ENCODE measurements at places on chromosomes 11 and 22. TPM values are rescaled to one million over a fixed set of nuclear protein-coding genes. Genes with fewer than 3 reads are reported as not detected.

- DNase-seq = no peak
These were observed 70.0 kb downstream of the MICAL3 start for GRCh38 chr22:17954200-17954859.

GRCh38 chr22:50622723-50623327, 5.1 kb downstream of the ARSA start:
- DNase-seq = no peak

- no peak for DNase-seq
These were observed 718.4 kb upstream of the API5 start for GRCh38 chr11:42593441-42593840.

DNA sequence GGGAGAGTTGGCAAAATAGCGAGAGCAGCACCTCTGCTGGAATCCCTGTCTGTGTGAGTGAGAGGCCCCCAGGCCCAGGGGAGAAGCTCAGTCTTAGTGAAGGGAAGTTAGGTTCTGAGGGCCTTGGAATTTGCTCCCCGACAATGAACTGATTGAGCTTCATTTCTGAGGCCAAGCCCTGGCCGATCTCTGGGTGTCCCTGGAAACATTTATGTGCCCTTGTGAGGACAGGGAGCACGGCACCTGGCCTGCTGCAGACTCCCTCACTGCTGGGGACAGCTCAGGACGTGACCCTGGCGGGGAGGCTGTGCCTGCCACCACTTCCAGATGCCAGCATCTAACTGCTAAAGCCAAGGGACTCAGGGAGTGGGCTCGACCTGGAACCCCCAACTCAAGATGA, 52.0 kb downstream of the ARHGAP8 start:
- no peak for DNase-seq

GRCh38 chr11:3147257-3147619, 17.9 kb downstream of the OSBPL5 start:
- no peak for DNase-seq

- DNase-seq = no peak
These were observed 11.3 kb upstream of the LTO1 start for GRCh38 chr11:69686452-69686851.

GRCh38 chr11:7905549-7905948, 25.5 kb downstream of the OR10A6 start:
- no peak for DNase-seq

- no peak for DNase-seq
These were observed 1.7 kb downstream of the MALAT1 start for GRCh38 chr11:65500387-65501185.

DNA sequence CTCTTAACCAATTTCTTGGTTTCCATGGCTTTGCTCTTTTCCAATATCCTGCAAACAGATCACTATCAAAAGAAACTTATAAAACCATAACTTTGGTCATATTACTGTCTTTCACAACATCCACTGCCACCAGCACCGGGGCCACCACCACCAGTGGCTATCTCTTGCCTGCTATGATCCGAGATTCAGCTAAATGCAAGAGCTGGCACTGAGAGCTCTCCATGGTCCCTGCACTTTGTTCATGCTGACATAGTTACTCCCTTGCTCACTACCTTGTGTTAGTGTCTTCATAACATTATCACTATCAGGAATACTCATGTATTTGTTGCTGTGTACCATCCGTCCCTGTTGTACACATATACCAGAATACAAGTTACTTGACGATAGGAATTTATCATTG, 299.0 kb downstream of the ETS1 start:
- DNase-seq = no peak

DNA sequence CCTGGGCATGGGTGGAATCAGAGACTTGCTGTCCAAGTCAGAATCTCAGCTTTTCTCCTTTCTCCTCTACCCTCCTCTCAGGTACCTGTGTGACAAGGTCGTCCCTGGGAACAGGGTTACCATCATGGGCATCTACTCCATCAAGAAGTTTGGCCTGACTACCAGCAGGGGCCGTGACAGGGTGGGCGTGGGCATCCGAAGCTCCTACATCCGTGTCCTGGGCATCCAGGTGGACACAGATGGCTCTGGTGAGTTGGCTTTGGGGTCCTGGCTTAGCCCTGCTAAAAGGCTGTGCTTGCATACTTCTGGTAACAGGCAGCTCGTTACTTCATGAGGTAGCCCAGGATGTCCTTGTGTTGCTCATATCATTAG, 10.7 kb downstream of the MCM5 start:
- DNase-seq = no peak

GRCh38 chr22:35160268-35160667, 94.3 kb downstream of the ISX start:
- DNase-seq = no peak

GRCh38 chr11:43021466-43021865, 290.3 kb upstream of the API5 start:
- no peak for DNase-seq

- DNase-seq = no peak
These were observed 5.5 kb downstream of the PRDX5 start for GRCh38 chr11:64323373-64323772.

GRCh38 chr11:34208266-34209135, 103.1 kb downstream of the NAT10 start:
- DNase-seq = no peak

DNA sequence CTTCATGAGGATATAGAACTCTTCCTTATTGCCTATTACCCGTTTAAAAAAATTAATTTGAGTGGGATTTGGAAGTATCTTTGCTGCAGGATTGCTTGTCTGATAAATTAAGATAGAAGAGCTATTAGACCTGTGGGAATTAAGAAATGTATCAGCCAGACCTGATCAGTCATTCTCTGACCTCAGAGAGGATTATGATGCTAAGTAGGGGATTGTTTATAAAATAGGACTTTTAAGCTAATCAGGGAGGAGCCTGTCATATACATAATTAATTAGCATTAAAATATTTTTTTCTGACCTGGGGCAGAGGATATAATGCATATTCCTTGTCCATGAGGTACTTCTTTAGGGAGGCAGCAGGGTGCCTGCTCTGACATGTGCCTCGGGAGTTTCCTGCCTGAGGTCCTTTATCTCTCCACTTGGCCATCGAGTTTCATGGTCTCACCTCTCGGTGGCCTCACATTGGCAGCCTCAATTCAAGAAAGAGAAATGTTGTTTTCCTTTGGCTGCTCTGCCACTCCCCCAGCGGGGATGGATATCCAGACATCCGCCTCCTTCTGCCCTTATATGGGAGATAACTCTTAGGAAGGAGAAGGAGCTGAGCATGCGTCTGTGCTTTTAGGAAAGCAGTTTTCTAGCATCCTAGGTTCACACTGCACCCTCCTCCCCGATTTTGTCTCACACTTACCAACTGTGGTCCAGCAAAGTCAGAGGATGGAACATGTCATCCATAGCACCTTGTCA, 41.1 kb downstream of the DIXDC1 start:
- no peak for DNase-seq

- no peak for DNase-seq
These were observed 52.1 kb downstream of the STIM1 start for GRCh38 chr11:3907590-3907989.

DNA sequence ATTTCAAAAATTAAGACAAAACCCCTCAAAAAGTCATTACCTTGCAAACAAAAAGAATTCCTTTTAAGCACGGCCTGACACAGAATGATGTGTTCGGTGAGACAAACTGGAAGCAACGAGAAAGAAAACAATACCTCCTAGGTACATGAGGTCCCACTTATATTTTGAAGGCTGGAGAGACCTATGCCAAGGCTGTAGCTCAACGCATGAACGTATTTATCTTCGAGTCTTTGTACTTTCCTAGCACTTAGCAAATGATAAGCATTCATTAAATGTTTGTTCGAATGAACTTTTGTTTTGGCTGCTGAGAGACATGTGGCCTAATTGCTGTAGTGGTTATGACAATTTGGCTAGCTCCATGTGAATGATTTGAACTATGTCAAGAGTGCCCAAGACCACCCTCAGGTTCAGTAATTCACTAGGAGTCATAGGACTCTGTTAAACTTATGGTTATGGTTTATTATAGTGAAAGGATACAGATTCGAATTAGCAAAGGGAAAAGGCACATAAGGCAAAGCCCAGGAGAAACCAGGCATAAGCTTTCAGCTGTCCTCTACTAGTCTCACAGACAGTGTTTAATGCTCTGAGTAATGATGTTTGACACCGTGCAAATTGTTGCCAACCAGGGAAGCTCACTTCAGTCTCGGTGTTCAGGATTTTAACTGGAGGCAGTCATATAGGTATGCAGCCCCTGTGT, 26.0 kb upstream of the HORMAD2 start:
- DNase-seq = no peak

DNA sequence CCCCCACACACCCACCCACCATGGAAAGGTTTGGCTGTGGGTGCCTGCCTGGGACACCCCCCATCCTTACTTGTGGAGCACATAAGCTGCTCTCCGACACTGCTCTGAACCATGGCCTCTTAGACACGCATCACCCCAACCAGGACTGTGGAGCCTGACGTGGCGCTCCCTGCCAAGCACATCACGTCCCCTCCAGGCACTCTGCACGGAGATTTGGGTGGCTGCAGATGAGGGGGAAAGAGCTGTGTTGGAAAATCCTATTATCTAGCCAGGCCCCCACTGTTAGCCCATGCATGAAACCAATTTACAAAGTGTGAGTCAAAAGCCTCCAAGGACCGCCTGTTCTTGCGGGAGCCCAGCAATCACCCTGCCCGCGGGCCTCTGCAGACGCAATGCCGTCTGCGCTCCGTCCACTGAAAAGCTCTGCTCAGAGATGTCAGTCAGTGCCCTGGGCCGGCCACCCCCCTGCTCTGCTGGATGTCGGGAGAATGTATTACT, 163.4 kb upstream of the NECTIN1 start:
- DNase-seq = no peak

DNA sequence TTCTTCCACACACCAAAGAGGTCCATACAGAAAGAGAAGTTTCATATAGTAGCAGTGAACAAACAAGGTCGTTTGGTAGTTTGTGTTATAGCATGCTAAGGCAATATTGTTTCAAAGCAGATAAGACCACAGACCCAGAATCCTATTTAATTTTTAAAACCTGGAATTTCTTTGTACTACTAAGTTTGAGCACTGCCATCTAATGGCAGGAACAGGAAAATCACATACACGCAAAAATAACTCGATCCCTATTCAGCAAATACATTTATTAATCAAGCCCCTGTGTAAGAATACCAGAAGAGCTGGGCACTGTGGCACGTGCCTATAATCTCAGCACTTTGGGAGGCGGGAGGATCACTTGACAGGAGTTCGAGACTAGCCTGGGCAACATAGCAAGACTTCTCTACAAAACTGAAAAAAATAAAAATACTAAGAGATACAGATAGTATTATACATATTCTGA, 2.9 kb upstream of the BTBD10 start:
- no peak for DNase-seq

GRCh38 chr11:27040302-27041115, at the start of gene BBOX1:
TSS of gene BBOX1 (plus strand) at chr11:27040815. CDS start at chr11:27055431, 14,616 bp downstream.
- DNase-seq = no peak

- DNase-seq = no peak
These were observed 170.2 kb downstream of the ST3GAL4 start for GRCh38 chr11:126525702-126526101.

GRCh38 chr11:10377183-10377582, 72.3 kb downstream of the ADM start:
- no peak for DNase-seq

- no peak for DNase-seq
These were observed 61.9 kb downstream of the MED15 start for GRCh38 chr22:20569059-20570058.

DNA sequence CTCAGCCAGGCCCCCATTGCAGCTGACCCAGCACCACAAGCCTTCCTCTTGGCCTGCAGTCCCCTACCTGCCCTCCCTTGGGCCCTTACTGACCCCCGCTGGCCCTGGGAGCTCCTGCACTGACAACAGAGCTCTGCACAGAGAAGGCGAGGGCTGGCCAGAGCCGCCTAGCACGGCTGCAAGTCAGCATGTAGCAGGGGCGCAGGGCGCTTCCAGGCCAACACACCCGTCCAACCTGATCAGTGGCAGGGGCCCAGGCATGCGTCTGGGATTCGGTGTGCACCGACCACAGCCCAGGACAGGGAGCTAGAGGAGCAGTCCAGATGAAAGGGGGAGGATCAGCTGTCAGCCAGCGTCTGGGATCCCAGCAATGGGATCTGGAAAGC, 7.6 kb downstream of the WNT7B start:
- no peak for DNase-seq

Gene TRMT2A
- total RNA-seq = 63.2 TPM

Gene EWSR1
- total RNA-seq = 209 TPM

Gene CLCF1
- 6.2 TPM for total RNA-seq

Gene OR51B2
- not detected for total RNA-seq

Gene GRAMD1B
- 6.9 TPM for total RNA-seq

Gene ISX
- total RNA-seq = not detected

Gene OLFML1
- not detected for total RNA-seq

Gene CYP2R1
- 10.0 TPM for total RNA-seq

Gene SYNGR1
- 3.3 TPM for total RNA-seq

Gene MYEOV
- total RNA-seq = 1.2 TPM

Gene LRRC74B
- total RNA-seq = not detected

Gene PRODH
- total RNA-seq = 1.0 TPM

Gene CCDC188
- total RNA-seq = 17.3 TPM

Gene C22orf31
- total RNA-seq = not detected

Gene SYT12
- total RNA-seq = 0.18 TPM

Gene PHLDB1
- total RNA-seq = 111 TPM
